GDM1 (cell line): ENCODE measurements at places on chromosomes 4 and X.

DNA sequence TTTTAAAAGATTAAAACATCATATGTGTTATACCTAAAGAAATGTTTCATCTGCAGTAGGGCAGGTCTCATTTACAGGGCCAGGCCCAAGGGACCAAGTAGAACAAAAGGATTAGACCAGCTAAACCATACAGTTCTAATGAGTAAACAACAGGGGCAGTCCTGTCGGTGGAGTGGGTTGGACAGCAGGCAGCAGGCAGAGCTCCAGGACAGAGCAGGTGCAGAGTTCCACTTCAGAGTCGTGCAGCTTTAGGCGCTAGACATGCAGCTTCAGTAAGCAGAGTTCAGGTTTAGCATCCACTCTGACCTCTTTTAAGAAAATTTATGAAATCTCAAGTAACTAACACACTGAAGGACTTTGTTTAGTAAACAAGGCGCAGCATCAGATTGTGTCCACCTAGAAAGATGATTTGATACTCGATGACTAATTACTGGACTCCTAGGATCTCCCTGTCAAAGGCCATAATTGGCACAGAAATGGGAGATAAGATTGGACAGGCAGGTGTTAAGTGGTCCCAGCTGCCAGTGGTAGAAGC is 487.7 kb upstream of the INTU start:
- no peak for DNase-seq

- no peak for DNase-seq
Observed at GRCh38 chrX:56313308-56313707, 81.2 kb downstream of the KLF8 start.

DNA sequence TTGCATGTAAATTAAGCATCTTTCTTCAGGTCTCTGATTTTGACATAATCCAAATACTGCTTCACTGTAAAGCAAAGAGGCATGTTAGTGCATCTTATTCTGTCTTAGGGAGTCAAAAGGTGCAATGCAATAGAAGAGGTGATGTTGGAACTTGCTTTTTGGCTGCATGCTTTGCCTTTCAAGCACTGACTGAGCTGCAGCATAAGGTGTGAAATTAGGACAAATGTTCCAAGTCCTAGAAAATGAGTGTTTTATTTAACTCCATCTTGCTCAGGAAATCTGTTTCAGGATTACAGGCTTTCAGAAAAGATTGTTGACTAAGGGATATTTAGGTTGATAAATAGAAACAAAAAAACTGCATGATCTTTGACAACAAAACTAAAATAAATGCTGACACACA is 30.8 kb downstream of the NAA11 start:
- no peak for DNase-seq

- no peak for DNase-seq
Observed at GRCh38 chr4:112916868-112917267, 132.6 kb upstream of the ANK2 start.

GRCh38 chrX:32745323-32745722 is 466.0 kb downstream of the DMD start:
- no peak for DNase-seq

GRCh38 chrX:146154191-146154590 is 336.6 kb downstream of the SLITRK2 start:
- DNase-seq: no peak

GRCh38 chr4:22240814-22241213 is 275.1 kb downstream of the ADGRA3 start:
- DNase-seq: no peak

GRCh38 chr4:110149089-110149488 is 49.3 kb downstream of the ELOVL6 start:
- DNase-seq: no peak

DNA sequence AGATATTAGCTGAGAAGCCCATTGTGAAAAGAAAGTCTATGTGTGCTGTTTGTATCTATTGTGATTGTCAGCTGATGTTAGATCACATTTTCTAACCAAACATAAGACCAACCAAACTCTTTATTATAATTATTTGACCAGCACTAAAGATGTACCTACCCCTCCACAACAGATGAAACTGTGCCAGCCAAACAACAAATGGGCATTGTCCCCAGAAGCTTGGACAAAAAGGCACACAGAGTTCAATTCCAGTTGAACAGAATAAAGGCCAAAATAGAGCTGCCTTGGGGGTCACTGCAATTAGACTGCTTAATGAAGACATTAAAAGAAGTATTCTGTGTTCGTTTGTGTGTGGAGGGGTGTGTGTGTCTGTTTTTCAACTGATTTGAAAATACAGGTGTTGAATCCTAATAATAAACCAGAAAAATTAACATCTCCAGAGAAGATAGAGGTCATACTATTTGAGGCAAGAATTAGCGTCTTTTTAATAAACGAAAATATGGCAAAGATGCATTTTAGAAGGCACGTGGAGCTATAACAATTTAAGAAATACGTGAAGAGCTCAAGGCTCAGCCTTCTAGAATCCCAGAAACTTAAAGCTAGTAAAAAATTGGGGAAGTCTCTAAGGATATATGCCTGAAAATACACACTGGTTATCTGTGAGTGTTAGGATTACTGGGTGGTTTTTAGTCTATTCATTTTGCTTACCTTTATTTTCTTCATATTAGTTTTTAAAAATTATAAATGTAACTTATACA is 2.2 kb downstream of the SPP1 start:
- DNase-seq: no peak

GRCh38 chr4:147516133-147516532 is 35.2 kb downstream of the EDNRA start:
- no peak for DNase-seq

- no peak for DNase-seq
Observed at GRCh38 chr4:16794816-16795445, 103.5 kb downstream of the LDB2 start.

- no peak for DNase-seq
Observed at GRCh38 chr4:2285613-2286381, 23.9 kb upstream of the MXD4 start.

DNA sequence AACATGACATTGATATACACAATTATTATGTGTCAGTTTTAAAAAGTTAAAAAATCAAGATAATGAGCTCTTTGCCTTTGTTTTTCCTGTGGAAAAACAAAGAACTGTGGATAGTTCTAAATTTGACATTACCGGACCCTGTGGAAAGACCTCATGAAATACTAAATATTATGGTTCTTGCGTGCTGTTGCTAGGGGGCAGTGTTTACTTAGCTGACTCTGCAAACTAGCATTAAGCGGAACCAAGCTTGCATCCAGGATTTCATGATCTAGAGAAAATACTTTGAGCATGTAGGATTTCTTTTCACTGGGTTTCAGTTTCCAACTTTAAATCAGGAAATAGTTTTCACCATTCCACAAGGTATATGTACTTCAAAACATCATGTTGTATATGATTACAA is 33.6 kb downstream of the CLCN4 start:
- peak; percentile 18 for DNase-seq

DNA sequence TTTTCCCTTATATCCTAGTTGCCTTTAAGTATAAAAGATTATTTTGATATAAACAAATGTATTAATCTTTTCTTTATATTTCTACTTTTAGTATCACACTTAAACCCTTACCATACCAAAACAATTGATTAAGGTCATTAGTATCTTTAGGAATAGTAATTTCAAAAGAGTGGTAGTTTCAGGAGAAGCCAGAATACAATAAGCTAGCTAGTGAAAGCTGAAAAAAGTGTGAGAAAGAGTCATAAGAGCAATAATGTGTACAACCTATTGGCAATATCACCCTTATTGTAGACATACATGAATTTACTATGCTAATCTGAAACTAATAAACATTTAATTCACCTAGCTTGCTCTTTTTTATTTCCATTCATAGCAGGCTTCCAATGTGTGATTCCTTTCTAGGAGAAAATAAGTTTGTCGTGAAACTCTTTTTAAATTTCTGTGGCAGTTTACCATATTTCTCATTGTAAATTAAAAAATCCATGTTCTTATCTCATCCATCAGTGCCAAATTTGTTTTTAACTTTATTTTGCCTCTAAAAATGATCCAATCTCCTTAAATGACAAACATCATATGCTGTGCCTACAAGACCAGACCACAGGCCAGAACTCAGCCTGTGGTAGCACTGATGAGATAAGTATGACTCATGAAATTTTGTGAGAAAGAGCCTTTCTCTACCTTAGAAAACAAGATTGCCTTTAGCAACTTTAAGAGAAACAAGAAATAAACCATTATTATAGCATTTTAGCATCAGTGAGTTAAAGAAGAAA is 8.1 kb downstream of the NEK1 start:
- DNase-seq: no peak

DNA sequence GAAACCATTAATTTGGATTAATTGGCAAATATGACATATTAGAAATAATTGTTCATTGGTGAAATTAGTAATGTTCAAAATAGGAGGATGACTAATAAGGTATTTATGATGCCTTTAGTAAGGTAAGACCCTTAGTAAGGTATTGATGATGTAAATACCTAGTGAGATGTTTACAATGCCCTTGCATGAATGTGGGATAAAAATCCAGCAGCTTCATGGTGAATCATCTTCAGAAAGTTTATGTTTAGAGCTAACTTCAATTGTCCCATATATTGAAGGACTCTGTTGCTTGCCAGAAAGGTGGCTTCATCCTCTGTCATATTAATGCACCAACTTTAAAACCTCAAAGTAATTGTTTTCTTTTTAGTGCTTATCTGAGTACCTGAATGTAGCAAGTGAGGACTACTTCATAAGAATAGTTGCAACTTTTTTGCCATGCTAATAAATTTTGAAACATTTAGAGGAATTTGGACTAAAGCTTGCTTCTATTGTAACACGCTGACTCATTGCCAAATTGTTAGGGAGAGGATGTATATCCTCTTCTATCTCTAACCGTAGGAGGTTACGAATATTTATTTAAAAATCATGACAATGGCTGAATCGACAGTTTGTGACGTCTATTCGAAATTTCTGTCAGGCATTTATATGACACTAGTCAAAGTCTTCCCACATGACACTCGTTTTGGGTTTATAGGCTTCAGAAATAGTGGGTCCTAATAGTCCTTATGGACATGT is 174.1 kb upstream of the HS3ST1 start:
- no peak for DNase-seq

- DNase-seq: no peak
Observed at GRCh38 chr4:150510176-150510865, 71.6 kb upstream of the MAB21L2 start.

DNA sequence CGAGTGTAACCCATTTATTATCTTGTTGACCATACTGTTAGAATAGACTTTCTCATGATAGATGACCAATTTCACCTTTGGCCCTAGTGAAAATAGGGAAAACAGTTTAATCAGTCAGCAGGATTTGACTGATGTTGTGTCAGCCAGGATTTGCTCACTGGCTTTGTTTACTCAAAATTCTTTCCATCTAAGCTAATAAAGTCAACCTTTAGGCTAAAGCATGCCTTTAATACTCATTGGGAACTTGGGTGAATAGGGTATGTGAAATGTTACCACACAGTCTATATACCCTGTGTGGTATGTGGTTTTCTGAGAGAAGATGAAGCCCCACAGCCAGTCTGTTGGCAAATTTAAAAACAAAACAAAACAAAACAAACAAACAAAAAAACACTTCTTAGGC is 18.7 kb upstream of the SPANXB1 start:
- DNase-seq: no peak

DNA sequence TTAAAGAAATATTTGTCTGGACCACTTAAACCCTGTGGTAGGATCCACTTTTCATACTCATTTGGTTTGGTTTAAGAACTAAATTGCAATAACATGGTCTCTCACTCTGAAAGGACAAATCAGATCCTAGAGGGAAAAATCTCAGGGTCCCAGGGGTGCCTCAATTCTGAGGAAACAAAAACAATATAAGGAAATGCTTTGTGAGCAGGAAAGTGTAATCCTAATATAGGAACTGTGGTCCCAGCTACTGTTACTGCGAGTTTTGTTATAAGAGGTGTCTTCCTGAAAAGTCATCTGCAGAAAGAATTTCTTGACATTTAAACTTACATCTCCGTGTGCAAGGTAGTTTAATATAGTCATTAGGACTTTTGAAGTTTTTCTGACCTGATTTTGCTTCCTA is 420.1 kb upstream of the LCORL start:
- no peak for DNase-seq

- DNase-seq: no peak
Observed at GRCh38 chr4:93384241-93384640, 444.3 kb upstream of the ATOH1 start.

DNA sequence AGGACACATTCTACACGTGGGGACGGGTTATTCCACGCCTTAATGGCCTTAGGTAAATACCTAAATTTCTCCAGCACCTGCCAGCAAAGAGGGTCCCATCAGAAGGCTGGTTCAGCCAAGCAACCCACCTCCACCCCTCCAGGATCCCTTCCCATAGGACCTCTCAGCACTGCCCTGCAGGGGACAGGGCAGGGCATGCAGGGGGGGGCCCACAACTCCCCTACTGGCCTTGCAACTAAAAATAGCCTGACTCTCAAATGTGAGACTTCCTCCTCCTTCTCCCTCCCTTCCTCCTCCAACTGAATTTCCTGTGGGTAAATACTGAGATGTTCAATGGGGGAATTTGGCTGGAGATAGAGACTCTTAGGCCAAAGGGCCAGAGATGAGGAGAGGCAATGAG is 6.3 kb downstream of the LAS1L start:
- no peak for DNase-seq

DNA sequence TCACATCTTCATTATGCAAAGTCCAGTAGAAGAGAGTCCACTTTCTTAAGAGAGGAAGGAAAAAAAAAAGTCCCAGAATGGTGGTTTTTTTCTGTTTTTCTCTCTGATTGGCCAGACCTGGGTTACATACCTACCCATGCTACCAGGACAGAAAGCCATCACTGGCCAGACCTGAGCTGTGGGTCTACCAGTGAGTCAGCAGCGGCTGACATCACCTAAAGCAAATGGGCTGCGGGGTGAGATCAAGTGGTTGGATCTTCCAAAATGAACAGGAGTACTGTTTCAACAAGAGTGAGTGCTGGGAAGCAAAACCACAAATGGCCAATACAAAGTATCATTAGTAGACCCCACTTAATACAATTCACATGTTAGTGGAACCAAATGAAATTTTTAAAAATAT is 1.6 kb upstream of the NDST3 start:
- no peak for DNase-seq

DNA sequence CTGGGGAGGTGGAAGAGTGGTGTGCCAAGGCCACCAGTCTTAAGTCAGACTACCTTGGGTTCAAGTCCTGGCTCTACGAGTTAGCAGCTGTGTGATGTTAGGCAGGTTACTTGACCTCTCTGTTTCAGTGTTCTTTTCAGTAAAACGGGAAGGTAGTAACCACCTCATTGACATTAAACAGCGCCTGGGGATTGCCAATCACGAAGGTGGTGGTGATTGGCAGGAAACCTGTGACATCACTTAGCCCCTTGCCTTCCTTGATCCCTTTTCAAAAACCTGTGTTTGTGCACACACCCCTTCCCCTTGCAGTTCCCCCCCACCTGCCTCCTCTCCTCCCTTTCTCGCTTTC is 7.6 kb downstream of the KLF3 start:
- no peak for DNase-seq

- DNase-seq: no peak
Observed at GRCh38 chrX:152901816-152902501, 4.1 kb downstream of the ZNF185 start.
